GM23248 (cell line): ENCODE measurements at places on chromosomes 16 and 17. TPM values are rescaled to one million over a fixed set of nuclear protein-coding genes. Genes with fewer than 3 reads are reported as not detected.

The MMP2 gene
- total RNA-seq: 1,212 and 1,299 TPM in 2 replicates

The LSM12 gene
- total RNA-seq: 36.1 and 49.4 TPM in 2 replicates

The FOXC2 gene
- 0.51 and 1.2 TPM in 2 replicates for total RNA-seq

The CHST5 gene
- total RNA-seq: 0.25 TPM in 1 of 2 replicates, not detected in the other

The RASL10B gene
- total RNA-seq: 0.54 and 0.76 TPM in 2 replicates

The EPOP gene
- 2.9 and 4.3 TPM in 2 replicates for total RNA-seq

The ZNF469 gene
- total RNA-seq: 2.3 and 2.6 TPM in 2 replicates

The SYCE1L gene
- not detected in 2 replicates for total RNA-seq

The CES2 gene
- total RNA-seq: 32.3 and 46.8 TPM in 2 replicates

The FAM20A gene
- total RNA-seq: 7.5 and 9.3 TPM in 2 replicates

The SHISA6 gene
- total RNA-seq: not detected in 2 replicates

The CACNG1 gene
- total RNA-seq: not detected in 2 replicates

The CETP gene
- not detected in 2 replicates for total RNA-seq

The KRTAP4-1 gene
- 0.76 TPM in 1 of 2 replicates, not detected in the other for total RNA-seq

The ANKS4B gene
- total RNA-seq: not detected in 2 replicates

The SLC9A5 gene
- 2.2 and 2.7 TPM in 2 replicates for total RNA-seq

The PRAC1 gene
- total RNA-seq: not detected in 2 replicates

The BAIAP3 gene
- 0.13 and 0.86 TPM in 2 replicates for total RNA-seq

The NACA2 gene
- total RNA-seq: not detected in 2 replicates

The KRTAP4-4 gene
- not detected in 2 replicates for total RNA-seq

DNA sequence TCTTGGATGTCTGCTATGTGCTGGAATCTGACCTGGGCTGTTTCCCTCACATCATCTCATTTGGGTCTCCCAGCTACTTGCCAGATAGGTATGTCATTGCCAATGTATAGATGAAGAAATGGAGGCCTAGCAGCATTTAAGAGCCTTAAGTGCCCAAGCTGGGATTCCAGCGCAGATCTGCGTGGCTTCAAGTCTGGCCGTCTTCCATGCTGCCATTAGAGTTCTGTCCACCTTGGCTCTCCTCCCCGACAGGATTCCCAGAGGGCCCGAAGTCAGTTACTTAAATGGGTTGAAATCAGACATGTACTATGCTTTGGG, 33.0 kb upstream of the CCR7 start:
- DNase-seq: no peak

DNA sequence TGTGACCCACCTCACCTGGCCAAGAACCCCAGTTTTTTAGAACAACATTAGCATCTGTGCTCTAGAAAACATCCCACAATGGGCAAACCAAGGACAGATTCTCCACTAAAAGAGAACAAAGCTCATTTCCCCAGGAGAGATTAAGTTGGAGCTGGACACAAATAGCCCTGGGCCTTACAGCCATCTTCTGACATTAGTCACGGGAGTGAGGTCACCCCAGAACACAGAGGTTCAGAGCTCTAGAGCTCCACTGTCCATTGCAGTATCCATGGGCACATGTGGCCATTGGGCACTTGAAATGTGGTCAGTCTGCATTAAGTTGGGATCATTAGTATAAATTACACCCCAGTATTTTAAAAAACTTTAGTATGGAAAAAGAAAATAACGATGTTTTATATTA, 47.6 kb upstream of the RBBP6 start:
- DNase-seq: peak; percentile 56

DNA sequence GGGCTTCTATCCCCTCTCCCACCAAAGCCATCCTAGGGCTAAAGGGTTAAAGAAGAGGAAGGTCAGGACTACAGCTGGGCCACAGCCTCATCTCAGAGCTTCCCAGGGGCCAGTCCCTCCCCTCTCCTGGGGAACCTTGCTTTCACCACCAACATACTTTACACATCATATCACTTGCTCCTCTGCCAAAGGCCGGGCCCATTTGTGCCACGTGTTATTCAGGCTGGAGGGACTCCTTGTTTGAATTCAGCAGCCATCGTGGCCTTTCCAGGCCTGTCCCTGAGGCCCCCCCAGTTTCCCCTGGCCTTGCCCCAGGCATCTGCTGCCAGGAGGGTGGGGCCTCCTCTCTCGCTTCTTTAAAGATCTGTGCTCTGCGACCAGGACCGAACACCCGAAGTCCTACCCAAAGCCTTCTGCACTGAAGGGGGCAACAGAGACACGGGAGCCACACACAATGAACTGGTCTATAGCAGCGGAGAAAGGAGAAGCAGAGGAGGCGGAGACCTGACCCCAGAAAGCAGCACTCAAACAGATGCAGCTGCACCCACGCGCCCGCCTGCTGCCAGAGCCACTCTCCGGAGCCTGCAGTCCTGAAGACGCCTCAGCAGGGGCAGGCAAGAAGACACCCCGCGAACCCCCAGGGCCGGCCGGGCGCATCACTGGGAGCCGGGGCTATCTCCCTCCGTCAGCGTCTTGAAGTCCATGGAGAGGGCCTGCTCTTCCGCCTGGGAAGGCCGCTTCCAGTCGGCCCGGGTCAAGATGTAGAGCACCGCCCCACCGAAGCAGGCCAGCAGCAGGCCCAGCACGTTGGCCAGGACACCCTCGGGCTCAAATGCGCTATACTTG, 12.1 kb downstream of the CYB561 start:
- DNase-seq: peak; percentile 96

- DNase-seq: no peak
These were observed 31.3 kb downstream of the TVP23A start for GRCh38 chr16:10787304-10787703.

- DNase-seq: peak; percentile 94
These were observed 6.4 kb downstream of the THRA start for GRCh38 chr17:40068917-40069750.

DNA sequence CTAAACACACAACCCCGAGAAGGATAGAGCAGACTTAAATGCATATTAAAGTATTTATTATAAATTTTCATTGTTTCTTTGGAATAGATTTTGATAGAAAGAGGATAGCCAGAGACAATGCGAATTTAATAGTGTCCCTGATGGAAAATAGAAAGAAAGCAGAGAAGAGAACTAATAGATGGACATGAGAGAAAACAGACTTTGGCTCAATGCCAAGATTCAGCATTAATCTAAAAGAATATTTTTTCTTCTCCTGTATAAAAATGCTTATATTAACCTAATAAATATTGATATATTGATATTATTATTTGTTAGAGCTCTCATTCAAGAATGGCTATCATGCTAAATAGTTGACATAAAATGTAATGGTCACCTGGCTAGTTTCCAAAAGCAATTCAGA, 173.4 kb downstream of the KIF2B start:
- peak; percentile 1 for DNase-seq

GRCh38 chr16:66026211-66026610, 340.3 kb upstream of the CDH5 start:
- DNase-seq: peak; percentile 31

GRCh38 chr17:56499799-56500388, 93.6 kb upstream of the NOG start:
- DNase-seq: peak; percentile 45

DNA sequence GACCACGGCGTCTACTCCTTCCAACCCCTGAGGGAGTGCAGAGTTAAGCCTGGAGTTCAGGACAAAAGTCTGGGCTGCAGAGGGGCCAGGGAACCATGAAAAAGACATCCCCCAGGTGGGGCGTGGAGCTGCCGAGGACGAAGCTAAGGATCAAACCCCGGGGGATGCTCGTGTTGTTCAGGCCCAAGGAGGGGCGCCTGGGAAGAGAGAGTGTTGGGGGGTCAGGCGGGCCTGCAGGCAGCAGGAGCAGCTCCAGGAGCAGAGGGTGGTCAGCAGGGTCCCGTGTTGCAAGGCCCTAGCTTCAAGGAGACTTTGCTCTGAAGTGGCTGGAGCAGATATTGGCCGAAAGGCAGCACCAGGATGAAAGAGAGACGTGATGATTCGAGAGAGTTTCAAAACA, 26.7 kb downstream of the NECAB2 start:
- DNase-seq: peak; percentile 36

- peak; percentile 79 for DNase-seq
These were observed 2.3 kb upstream of the NT5M start for GRCh38 chr17:17300624-17301568.

GRCh38 chr17:33667052-33667509, 374.0 kb upstream of the ASIC2 start:
- DNase-seq: no peak

- no peak for DNase-seq
These were observed 24.1 kb downstream of the DNAJA2 start for GRCh38 chr16:46949241-46949892.

DNA sequence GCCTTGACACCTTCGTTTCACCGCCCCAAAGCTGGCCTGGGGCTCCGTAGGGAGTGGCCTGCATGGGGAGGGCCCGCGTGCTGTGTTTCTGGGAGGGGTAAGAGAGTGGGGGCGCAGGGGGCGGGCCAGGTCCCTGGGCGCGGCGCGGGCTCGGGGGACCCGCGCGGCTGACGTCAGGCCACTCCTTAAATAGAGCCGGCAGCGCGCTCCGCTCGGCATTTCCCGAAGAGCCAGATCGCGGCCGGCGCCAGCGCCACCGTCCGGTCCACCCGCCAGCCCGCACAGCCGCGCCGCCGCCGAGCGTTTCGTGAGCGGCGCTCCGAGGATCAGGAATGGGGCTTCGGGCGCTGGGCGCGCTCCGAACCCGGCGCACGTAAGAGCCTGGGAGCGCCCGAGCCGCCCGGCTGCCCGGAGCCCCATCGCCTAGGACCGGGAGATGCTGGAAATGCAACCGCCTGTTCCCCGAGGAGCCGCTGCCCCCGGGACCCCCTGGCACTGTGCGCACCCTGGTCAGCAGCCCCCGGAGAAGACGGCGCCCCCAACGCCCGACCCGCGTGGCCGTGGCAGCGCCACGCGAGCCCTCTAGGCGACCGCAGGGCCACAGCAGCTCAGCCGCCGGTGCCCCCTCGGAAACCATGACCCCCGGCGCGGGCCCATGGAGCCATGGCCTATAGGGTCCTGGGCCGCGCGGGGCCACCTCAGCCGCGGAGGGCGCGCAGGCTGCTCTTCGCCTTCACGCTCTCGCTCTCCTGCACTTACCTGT, at the start of gene HS3ST2:
HS3ST2 (plus strand) TSS at position 215 of the 763 bp plus-strand sequence; CDS start at position 664, 449 bp downstream.
- DNase-seq: peak; percentile 59

GRCh38 chr16:86901483-86901882, 323.1 kb downstream of the FOXL1 start:
- peak; percentile 43 for DNase-seq

DNA sequence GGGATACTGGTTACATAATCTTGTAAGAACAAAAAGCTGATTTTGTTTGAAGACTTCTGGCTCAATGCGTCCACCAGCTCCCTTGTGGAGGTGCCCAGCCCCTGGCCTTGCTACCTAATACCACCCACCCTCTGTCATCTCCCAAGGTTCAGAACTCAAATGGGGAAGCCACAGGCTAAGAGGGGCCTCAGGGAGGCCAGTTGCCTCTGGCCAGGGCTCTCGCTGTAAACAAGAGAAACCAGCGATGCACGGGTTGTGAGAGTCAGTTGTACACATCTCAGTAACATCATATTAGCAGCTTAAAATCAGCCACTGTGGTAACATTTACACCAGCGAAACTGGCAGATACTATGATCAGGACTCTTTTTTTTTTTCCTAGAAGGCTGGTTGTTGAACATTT, 6.0 kb downstream of the TEKT5 start:
- DNase-seq: no peak

DNA sequence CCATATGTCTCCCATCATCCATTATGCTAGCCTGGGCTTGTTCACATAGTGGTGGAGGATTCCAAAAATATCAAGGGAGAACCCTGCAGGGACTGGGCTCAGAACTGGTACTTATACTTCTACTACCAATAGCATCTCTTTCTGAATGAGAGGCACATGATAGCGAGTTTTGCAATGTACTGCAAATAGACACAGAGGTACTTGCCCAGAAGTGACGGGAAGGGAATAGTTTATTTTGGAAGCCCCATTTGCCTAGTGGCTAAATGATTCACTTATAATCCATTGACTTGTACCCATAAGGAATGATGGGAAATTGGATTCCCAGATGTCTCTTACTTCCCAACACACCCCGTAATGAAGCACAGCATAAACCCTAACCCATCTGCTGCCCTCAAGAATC, 124.8 kb upstream of the ERCC4 start:
- no peak for DNase-seq

GRCh38 chr17:30199600-30199999, 35.9 kb downstream of the SLC6A4 start:
- DNase-seq: peak; percentile 52

- peak; percentile 93 for DNase-seq
These were observed 23.9 kb upstream of the FMNL1 start for GRCh38 chr17:45197555-45198334.

DNA sequence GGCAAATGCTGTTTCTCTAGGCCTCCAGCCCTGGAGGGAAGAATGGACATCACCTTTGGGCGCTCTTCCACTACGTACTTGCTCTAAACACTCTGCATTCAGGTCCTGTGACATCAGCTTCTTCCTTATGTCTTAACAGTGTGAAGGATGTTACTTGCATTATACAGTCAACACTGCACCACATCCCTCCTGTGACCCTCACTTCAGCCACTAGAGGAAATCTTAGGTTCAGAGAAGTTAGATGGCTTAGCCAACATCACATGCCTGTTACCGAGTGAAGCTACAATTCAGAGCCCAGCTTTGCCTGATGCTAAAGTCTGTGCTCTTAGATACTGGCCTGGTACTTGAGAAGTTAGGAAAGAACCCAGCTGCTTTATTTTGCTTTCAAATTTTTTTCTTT, 18.3 kb downstream of the UBFD1 start:
- DNase-seq: peak; percentile 28

- no peak for DNase-seq
These were observed 40.3 kb upstream of the DDX52 start for GRCh38 chr17:37683454-37683984.
